Dermis blood vessel endothelial cell (primary cell): ENCODE measurements at places on chromosomes 2 and 18. TPM values are rescaled to one million over a fixed set of nuclear protein-coding genes. Genes with fewer than 3 reads are reported as not detected.

SH3BP4 gene
- 35.4 and 42.3 TPM in 2 replicates for total RNA-seq

IL1R1 gene
- total RNA-seq, result 24.2 and 24.7 TPM in 2 replicates

TWSG1 gene
- total RNA-seq, result 91.6 and 102 TPM in 2 replicates

CHMP1B gene
- total RNA-seq, result 71.8 and 89.3 TPM in 2 replicates

PROKR1 gene
- total RNA-seq, result under 0.01 TPM in 1 of 2 replicates, not detected in the other

FSIP2 gene
- total RNA-seq, result 0.05 and 0.17 TPM in 2 replicates

NIFK gene
- total RNA-seq, result 45.1 and 75.9 TPM in 2 replicates

OTOS gene
- total RNA-seq, result not detected in 2 replicates

C2orf66 gene
- under 0.01 and 0.14 TPM in 2 replicates for total RNA-seq

MYO7B gene
- 0.09 TPM in 1 of 2 replicates, not detected in the other for total RNA-seq

ALPI gene
- not detected in 2 replicates for total RNA-seq

ANKRD53 gene
- total RNA-seq, result 0.51 and 0.74 TPM in 2 replicates

GDF7 gene
- total RNA-seq, result 5.4 and 28.1 TPM in 2 replicates

LOXHD1 gene
- total RNA-seq, result under 0.01 and 0.05 TPM in 2 replicates

HAAO gene
- total RNA-seq, result not detected in 2 replicates

COL4A4 gene
- total RNA-seq, result 0.05 and 0.17 TPM in 2 replicates

ASB18 gene
- under 0.01 TPM in 1 of 2 replicates, not detected in the other for total RNA-seq

MPPE1 gene
- 14.6 and 15.6 TPM in 2 replicates for total RNA-seq

KCNS3 gene
- 1.3 and 1.5 TPM in 2 replicates for total RNA-seq

KIF1A gene
- 0.05 TPM in 1 of 2 replicates, not detected in the other for total RNA-seq

CXCR1 gene
- total RNA-seq, result not detected in 2 replicates

SFTPB gene
- not detected in 2 replicates for total RNA-seq

VWC2L gene
- total RNA-seq, result not detected in 2 replicates

ALK gene
- total RNA-seq, result not detected in 2 replicates

ATG9A gene
- total RNA-seq, result 46.5 and 75.4 TPM in 2 replicates

PAX3 gene
- total RNA-seq, result not detected in 2 replicates

REG3A gene
- not detected in 2 replicates for total RNA-seq

CCDC68 gene
- total RNA-seq, result 1.2 and 2.1 TPM in 2 replicates

CKAP2L gene
- 2.4 and 12.8 TPM in 2 replicates for total RNA-seq

RESP18 gene
- total RNA-seq, result not detected in 2 replicates

ST8SIA5 gene
- total RNA-seq, result 0.09 TPM in 1 of 2 replicates, not detected in the other

ALLC gene
- total RNA-seq, result not detected in 2 replicates

XDH gene
- total RNA-seq, result not detected in 2 replicates

OSR1 gene
- total RNA-seq, result 0.09 and 0.17 TPM in 2 replicates

LIPG gene
- total RNA-seq, result 1.9 and 54.6 TPM in 2 replicates

UGT1A7 gene
- not detected in 2 replicates for total RNA-seq

LDLRAD4 gene
- total RNA-seq, result 15.9 and 20.1 TPM in 2 replicates

CPLX4 gene
- total RNA-seq, result not detected in 2 replicates

UGT1A1 gene
- total RNA-seq, result not detected in 2 replicates

PXDN gene
- total RNA-seq, result 563 and 762 TPM in 2 replicates

DLX2 gene
- not detected in 2 replicates for total RNA-seq

IL1A gene
- total RNA-seq, result under 0.01 and 0.19 TPM in 2 replicates

KIAA2012 gene
- not detected in 2 replicates for total RNA-seq

SFT2D3 gene
- 5.4 and 5.8 TPM in 2 replicates for total RNA-seq

ACTG2 gene
- total RNA-seq, result 0.05 TPM in 1 of 2 replicates, not detected in the other

TXNDC2 gene
- 0.05 TPM in 1 of 2 replicates, not detected in the other for total RNA-seq

UGT1A3 gene
- not detected in 2 replicates for total RNA-seq

ATP8B1 gene
- 51.1 and 72.5 TPM in 2 replicates for total RNA-seq

ZBTB7C gene
- under 0.01 TPM in 1 of 2 replicates, not detected in the other for total RNA-seq

ANKRD23 gene
- 1.1 and 1.5 TPM in 2 replicates for total RNA-seq

AGXT gene
- not detected in 2 replicates for total RNA-seq

MROH2A gene
- not detected in 2 replicates for total RNA-seq

EVX2 gene
- total RNA-seq, result not detected in 2 replicates

SERPINB4 gene
- total RNA-seq, result not detected in 2 replicates

IL1RN gene
- total RNA-seq, result under 0.01 TPM in 1 of 2 replicates, not detected in the other

GALR1 gene
- total RNA-seq, result not detected in 2 replicates

FEV gene
- not detected in 2 replicates for total RNA-seq

RAD51AP2 gene
- not detected in 2 replicates for total RNA-seq

HSPE1 gene
- total RNA-seq, result 86.8 and 115 TPM in 2 replicates

TLX2 gene
- 0.17 TPM in 1 of 2 replicates, not detected in the other for total RNA-seq
